ENCODE measurements at places on chromosomes 3 and 15.

GRCh38 chr3:31219131-31219843 is 313.4 kb upstream of the STT3B start:
- DNase-seq = no peak

- peak; percentile 17 for DNase-seq
Measured at GRCh38 chr3:57464801-57465200, 79.3 kb downstream of the DNAH12 start.

DNA sequence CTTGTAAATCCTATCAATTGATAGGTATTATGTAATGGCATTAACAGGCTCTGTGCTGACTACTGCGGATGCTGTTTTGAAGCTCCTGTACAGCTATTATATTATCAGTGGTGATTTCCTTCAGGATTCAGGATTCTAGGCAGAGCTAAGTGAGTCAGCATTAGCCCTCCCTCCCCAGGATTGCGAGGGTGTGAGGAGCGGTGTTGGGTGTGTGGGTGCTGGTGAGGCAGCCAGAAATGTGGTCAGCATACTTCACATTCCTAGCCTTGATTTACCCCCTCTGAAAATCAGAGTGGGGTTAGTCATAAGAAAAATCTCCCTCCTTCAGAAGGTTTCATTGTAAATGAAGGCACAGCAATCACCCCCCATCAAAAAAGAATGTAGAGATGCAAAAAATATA is 72.5 kb downstream of the SNTN start:
- DNase-seq = no peak

DNA sequence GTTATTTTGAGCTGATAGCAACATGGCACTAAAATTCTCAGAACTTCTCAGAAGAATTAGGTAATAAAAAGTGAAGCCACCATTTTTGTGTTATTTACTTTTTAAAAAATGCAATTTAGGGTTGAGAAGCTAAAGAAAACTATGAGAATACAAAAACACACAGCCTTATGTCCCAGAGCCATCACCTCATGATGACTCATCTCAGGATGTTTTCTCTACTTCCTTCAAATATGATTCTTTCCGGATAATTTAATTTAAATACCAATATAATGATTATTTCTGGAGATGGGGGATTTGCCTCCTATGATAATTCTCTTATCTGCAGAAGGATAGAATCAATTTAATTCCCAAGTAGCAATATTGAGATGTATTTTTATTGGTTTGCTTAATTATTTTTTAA is 105.6 kb upstream of the BFSP2 start:
- no peak for DNase-seq

- DNase-seq = no peak
Measured at GRCh38 chr15:85828874-85829273, 34.1 kb upstream of the KLHL25 start.

DNA sequence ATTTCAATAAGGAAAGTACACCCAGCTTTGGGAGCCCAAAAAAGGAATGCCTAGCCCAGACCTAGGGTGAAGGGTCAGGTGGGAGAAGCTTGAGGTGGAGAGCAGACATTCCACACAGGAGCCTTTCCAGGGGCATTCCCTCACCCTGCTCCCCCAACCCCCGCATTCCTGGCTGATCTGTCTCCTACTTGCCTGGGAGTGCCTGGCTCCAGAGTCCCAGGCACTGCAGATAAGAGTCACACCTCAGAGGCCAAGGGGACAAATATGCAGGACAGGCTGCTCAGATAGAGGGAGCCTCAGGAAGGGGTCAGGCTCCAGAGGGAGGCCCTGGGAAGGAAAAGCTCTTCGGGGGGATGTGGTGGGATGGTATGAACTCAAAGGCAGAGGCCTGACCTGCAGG is 20.8 kb upstream of the HCN4 start:
- DNase-seq = no peak

DNA sequence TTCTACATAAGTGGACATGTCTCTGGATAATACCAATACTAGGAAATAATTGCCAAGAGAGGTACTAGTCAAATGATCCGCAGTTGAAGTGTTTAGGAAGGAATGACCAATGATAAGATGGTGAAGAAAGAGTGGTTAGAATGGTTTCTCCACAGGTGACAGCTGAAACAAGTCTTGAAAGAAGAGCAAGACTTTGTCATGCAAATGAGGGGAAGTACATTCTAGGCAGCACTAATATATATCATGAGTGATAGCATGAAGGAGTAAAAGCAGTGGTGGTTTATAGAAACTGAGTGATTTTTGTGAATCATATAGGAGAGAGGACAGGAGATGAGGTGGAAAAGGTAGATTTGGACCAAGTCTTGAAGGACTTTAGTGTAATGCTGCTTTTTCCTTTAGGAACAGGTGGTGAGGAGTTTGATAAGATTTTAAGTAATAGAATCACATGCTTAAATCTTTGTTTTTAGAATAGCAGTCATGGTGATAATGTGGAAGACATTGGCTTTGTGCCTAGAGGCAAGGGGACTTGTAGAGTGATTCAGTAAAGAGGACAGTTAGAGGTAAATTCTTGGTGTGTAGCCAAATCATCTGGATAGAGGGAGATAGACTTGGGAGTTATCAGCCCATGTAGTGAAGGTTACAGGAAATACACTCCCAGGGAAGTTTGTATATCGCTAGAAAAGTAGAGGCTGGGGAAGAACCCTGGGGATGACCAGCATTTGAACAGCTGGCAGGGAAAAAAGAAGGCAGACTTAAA is 31.9 kb downstream of the SLMAP start:
- DNase-seq = no peak

DNA sequence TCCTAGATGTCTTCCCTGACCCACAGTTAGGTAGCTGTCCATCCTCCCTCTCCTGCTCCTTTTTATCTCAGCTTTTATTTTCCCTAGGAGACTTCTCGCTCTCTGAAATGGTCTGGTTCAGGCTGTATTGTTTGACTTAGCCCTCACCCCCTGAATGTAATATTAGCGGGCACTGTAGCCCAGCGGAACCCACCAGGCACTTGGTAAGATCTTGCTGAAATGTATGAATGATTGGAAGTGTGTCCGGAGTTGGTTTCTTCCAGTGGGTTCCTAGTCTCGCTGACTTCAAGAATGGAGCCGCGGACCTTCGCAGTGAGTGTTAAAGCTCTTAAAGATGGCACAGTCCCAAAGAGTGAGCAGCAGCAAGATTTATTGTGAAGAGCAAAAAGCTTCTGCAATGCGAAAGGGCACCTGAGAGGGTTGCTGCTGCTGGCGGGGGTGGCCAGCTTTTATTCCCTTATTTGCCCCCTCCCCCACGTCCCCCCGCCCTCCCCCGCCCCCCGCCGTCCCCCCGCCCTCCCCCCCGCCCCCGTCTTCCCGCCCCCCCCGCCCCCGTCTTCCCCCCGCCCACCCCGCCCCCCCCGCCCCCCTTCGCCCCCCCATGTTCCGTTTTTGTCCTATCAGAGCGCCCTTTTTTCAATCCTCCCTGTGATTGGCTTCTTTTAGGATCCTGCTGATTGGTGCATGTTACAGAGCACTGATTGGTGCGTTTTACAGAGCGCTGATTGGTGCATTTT is 694 bp upstream of the EEFSEC start:
- DNase-seq = peak; percentile 90

- no peak for DNase-seq
Measured at GRCh38 chr15:39313467-39313866, 267.4 kb upstream of the THBS1 start.
